NCI-H748 treated with DMSO at 0.1 percent for 48 hours (cell line): ENCODE measurements at places on chromosomes 2 and 18.

- no peak for DNase-seq
Observed at GRCh38 chr2:29522951-29523669, 398.3 kb downstream of the ALK start.

- no peak for DNase-seq
Observed at GRCh38 chr18:75341267-75341666, 86.2 kb downstream of the SMIM21 start.

- no peak for DNase-seq
Observed at GRCh38 chr18:78562531-78562961, 417.1 kb upstream of the SALL3 start.

DNA sequence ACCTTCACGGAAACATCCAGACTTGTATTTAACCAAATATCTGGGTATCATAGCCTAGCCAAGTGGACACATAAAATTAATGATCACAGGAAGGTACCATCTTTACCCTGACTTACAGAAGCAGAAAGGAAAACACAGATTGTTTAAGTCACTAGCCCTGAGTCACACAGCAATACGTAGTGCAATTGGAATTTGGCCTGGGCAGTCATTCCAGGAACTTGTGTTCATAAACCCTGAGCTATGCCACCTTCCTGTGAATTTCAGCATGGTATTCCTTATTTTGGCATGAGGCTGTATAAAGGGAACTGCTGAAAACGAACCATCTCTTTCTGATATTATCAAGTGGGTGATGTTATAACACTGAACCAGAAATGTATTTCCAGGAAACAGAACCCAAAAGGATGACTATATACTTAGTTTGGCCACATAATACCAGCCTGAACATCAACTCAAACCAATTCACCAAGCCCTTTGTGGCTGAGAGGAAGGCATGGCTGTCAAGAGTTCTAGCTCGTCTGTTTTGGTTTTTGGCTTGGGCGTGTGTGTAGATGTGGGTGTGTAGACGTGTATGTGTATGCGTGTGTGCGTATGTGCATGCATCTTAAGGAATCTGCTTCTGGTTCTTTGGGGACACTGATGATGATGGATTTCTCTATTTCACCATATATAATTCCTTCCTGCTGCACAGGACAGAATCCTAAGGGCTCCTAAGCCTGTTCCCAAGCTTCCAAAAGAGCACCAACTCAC, 533.4 kb upstream of the ID2 start:
- no peak for DNase-seq

DNA sequence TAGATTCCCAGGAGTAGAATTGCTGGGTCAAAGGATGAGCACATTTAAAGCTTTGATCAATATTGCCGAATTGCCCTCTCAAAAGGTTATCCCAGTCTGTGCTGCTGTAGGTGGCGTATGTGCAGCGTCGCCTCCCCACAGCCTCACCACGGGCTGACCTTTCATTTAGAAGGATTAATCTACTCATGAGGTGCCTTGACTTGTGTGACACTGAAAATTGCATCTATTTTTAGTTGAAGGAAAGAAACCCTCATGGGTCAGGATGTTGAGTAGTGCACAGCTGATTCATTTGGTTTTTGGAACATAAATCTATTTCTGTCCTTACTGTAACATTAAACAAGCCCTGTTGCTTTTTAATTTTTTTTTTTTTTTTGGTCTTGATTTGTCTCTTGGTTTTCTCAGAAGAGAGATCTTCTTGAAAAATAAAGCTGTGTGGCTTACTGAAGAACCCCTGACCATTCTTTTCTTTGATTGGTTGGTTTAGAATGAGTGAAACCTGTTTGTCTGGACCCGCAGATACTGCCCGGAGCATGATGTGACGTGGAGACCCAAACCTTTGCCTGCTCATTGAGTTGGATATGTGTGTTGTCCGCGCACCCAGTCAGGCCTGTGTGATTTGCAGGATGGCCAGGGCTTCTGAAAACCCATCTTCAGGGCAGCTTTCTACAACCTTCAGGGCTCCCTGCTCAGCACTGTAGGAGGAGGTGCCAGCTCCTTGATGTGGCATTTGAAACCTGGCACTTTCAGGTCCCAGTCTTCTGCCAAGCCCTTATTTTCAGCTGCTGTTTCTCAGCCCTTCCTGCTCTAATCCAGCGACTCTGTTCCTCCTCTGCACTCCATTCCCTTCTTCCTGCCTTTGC, 61.0 kb downstream of the LPIN1 start:
- DNase-seq: no peak

DNA sequence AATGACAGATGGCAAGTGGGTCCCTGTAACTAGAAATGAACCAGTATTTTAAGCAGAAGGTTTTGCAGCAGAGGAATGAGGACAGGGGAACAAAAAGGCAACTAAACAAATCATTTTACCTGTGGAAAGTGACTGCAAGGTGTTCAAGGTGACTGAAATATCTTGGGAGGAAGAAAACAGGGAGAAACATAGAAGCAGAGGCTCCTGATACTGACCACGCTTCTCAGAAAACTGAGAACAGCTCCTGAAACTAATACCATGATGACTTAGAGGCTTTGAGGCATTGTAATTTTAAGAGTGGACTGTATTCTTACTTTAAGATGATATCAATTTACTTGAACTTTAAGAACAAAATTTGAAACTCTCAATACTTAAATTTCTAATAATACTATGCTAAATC, at the start of gene DYTN:
Gene DYTN (minus strand): TSS at position 101 of the 400 bp plus-strand sequence. CDS start 117 bp downstream, outside the sequence.
- DNase-seq: no peak

DNA sequence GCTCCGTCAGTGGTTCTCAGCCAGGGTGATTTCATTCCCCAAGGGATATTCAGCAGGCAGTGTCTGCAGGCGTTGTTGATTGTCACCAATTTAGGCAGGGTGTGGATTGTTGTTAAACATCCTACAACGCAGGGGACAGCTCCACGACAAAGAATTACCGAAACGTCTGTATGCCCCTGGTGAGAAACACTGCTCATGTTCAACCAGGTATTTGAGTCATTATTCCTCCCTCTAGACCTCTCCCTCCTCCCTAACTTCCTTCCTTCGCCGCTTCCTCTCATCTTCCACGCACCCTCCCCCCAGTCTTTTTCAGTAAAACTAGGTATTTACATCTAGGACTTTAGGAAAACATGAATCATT, 50.8 kb downstream of the NCK2 start:
- no peak for DNase-seq

GRCh38 chr2:121266543-121267106, 18.4 kb downstream of the TFCP2L1 start:
- no peak for DNase-seq

DNA sequence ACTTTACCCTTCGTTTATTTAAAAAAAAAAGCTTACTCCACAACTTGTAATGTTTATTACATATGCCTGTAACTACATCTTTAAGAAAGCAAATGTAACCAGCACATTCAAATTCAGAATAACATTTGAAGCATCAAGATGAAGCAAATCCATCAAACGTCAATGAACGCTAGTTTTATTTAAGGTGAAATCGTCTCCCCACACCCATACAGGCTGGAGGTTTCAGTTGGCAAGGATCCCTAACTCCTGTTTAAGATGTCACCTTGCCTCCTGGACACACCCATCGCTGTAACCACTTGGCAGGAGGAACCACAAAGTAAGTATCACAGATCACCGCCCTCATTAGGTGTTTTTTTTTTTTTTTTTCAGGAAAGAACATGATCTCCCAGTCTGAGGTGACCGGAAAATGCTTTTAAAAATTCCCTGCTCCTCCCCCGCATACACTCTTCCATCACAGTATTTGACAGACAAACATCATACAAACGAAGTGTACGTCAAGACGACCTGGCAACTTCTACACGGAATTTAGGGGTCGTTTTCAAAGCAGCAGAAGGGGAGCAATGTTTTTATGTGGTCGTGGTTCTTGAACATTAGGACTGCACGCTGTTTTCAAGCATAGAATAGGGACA, 19.7 kb upstream of the STPG4 start:
- peak; percentile 13 for DNase-seq

DNA sequence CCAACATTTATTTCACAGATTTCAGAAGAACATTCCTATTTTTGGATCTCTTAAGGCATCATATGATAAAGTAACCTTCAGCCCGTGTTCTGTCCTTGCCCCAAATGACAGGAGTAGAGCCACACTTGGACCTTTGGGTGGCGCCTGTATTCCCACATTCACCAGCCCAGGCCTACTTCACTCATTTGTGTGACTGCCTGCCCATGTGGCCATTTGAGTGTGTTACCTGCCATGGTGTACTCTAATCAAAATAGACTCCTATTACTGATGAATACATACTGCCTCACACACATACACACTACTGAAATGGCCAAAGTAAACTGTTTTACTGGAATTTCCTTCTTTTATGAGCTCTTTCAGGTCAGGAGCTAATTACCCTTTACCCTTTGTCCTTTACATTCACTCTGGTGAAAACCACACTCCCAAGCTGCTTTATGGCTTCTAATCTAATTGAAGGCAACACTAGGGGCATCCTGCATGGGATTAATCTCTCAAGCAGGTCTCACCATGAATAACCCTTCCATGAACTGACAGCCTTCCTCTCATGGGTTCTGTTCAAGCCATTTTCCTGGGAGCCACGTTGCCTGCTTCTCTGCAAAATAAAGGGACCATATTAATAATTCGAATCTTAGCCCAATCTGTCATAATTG, 271.0 kb upstream of the GALNT5 start:
- DNase-seq: no peak

DNA sequence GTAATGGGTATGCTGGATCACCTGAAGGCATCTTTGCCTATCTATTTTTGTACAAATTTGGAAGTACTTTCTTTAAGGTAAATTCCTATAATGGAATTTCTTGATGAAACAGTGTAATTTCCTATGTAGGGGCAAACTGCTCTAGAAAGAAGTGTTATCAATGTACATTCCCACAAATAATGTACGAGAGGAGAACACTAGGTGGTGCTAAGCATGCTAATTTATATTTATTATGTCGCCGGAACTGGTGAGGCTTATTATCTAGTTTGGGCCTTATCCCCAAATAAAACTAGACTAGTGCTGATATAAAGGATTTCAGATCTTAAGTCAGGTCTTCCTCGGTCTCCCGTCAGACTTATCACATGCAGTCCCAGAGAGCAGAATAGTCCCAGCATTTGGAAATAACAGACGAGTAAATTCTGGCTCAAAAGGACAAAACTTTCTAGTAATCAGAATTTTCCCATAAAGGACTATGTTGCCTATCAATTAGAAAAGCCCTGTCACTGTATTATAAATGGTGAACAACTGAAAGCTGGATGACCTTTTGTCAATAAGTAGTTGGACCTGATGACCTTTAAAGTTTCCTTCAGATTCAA, 86.9 kb upstream of the RBBP8 start:
- peak; percentile 31 for DNase-seq

DNA sequence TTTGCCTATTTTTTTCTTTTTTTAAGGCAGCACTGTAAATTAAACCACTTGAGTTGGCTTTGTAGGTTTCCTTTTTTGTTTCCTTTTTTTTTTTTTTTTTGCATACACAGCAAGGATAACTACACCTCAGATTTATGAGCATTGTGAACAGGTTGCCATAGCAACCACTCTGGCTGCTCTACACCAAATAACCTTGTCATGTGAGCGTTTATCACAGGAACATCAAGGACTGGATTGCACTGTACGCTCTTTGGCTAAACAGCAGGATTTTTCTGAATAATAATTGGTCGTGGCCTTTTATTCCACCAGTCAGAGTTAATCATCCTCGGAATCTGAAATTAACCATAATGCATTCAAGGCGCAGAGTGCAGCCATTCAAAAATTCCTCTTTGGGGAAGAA, 199.1 kb upstream of the SLC14A2 start:
- DNase-seq: peak; percentile 98

- DNase-seq: no peak
Observed at GRCh38 chr2:109279243-109279860, 150.3 kb downstream of the SH3RF3 start.

DNA sequence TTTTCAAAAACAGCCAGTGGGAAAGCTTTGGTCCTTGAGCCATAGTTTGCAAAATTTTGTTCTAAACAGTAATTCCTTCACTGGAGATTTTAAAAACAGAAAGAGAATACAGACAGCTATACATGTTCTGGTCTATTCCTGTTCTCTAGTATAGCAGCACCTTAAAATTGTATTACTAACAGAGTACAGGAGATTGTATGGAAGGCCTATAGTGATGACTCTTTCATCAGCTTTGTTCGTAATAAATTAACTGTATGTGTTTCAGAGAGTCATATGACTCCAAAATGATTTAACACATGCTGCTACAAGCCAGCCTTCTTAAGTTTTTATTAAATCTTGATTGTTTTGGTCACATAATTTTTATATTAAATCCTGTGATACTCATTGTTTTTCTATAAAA, 1124.6 kb upstream of the FAM98A start:
- no peak for DNase-seq

- DNase-seq: no peak
Observed at GRCh38 chr18:250685-251084, 17.2 kb downstream of the THOC1 start.

- DNase-seq: no peak
Observed at GRCh38 chr2:52775674-52776073, 991.9 kb upstream of the CHAC2 start.

- DNase-seq: peak; percentile 1
Observed at GRCh38 chr2:119694845-119695521, 16.0 kb downstream of the TMEM177 start.

DNA sequence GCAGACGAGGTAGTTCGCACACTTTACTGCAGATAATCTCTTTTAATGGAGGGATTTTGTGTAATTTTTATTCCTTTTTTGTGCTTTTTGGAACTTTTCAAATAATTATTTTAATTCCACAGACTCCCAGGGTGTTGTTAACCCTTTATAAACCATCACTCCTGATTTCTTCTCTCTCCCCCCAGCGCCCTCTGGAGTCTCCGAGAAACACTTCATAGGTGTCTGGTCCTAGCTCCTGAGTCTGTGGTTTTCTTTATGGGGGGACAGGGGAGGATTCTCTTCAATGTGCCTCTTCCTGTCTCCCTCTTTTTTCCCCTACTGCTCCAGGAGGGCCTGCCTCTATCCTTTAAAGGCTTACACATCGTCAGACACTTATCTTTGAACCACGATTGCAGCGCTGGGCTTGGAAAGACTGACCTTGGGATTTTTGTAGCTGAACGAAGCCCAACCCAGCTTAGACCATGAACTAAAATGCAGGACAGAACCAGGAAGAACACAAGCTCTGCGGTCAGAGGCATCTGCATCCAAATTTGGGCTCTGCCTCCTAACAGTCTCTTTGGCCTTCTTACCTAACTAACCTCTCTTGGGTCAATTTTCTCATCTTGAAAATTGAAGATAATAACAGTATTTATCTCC, 7.1 kb upstream of the PKDCC start:
- no peak for DNase-seq

- DNase-seq: no peak
Observed at GRCh38 chr2:181465676-181466375, 8.6 kb downstream of the ITGA4 start.

- no peak for DNase-seq
Observed at GRCh38 chr18:37701967-37702366, 136.4 kb upstream of the CELF4 start.

DNA sequence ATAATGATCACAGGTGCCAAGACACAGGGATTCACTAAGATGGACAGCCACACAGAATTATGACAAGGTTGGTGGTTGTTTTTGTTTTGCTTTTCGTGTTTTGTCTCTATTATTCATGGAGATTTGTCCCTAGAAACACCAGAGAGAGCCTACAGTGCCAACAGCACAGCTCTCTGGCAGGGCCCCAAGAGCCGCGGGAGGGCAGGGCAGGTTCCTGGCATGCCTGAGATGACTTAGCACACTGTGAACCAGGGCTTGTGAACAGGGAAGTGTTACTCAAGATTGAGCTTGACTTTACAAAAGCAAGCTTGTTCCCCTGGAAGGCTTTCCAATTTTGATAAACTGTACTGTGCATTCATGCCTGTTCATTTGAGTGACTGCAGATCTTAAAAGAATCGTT, 437.4 kb upstream of the SALL3 start:
- no peak for DNase-seq
